Activated naive CD8-positive, alpha-beta T cell treated with anti-CD3 and anti-CD28 coated beads for 36 hours (primary cell): ENCODE measurements at places on chromosomes 1 and 21. TPM values are rescaled to one million over a fixed set of nuclear protein-coding genes. Genes with fewer than 3 reads are reported as not detected.

- no peak overlapping the region for H3K4me3 ChIP-seq
- H3K4me1 ChIP-seq: no peaks in the 10 kb centered on the region
- H3K36me3 ChIP-seq: no peaks in the 10 kb centered on the region
- no peak overlapping the region for H3K27ac ChIP-seq
These were observed 425.5 kb downstream of the NUF2 start for GRCh38 chr1:163747261-163747660.

GRCh38 chr1:58764294-58764978 lies 19.4 kb downstream of the JUN start:
- no peak overlapping the region for H3K4me3 ChIP-seq
- no peak overlapping the region for H3K27ac ChIP-seq
- H3K4me1 ChIP-seq: no peaks in the 10 kb centered on the region
- no peak for DNase-seq
- H3K36me3 ChIP-seq: no peaks in the 10 kb centered on the region

DNA sequence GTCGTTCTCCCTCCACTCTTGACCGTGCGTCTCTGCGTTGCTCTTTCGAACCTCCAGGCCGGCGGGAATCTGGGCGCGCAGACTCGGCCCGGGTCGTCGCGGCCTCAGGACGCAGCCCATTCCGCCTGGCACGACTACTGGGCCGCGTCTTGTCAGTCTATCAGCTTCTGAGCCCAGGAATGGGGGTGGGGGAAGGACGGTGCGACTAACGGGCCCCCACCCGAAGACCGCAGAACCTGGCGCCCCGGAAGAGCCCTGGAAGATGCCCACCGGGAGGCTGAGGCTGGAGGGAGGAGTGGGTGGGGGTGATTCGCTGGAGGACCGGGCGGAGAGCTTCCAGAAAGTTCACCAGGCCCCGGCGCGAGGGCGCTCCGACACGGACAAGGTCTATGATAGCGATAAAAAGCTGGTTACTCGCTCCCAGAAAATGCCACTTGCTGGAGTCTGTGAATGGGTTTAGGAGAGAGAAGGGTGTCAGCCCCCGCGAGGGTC lies 1.7 kb upstream of the DMRTA2 start:
- DNase-seq: no peak
- no peak overlapping the region for H3K27ac ChIP-seq
- peak overlapping the region; percentile 77 for H3K4me3 ChIP-seq
- H3K4me1 ChIP-seq: peaks cover 51% of the 10 kb centered on the region

- peaks cover 5% of the 10 kb centered on the region for H3K4me1 ChIP-seq
- peaks cover 9% of the 10 kb centered on the region for H3K27me3 ChIP-seq
- H3K27ac ChIP-seq: no peak overlapping the region
- H3K36me3 ChIP-seq: no peaks in the 10 kb centered on the region
- no peak for DNase-seq
These were observed 12.5 kb downstream of the RIMS3 start for GRCh38 chr1:40652979-40653378.

GRCh38 chr1:99277066-99277465 lies 12.8 kb downstream of the PLPPR4 start:
- H3K27me3 ChIP-seq: peaks cover 4% of the 10 kb centered on the region
- H3K36me3 ChIP-seq: no peaks in the 10 kb centered on the region
- H3K27ac ChIP-seq: no peak overlapping the region
- no peak overlapping the region for H3K4me3 ChIP-seq

GRCh38 chr1:230173187-230173975 lies 106.3 kb downstream of the GALNT2 start:
- no peak overlapping the region for H3K27ac ChIP-seq
- H3K36me3 ChIP-seq: peaks cover 8% of the 10 kb centered on the region
- no peak for DNase-seq
- H3K4me3 ChIP-seq: no peak overlapping the region

- H3K27ac ChIP-seq: no peak overlapping the region
- DNase-seq: no peak
- no peaks in the 10 kb centered on the region for H3K27me3 ChIP-seq
These were observed 35.5 kb upstream of the ZNF362 start for GRCh38 chr1:33220676-33221384.

DNA sequence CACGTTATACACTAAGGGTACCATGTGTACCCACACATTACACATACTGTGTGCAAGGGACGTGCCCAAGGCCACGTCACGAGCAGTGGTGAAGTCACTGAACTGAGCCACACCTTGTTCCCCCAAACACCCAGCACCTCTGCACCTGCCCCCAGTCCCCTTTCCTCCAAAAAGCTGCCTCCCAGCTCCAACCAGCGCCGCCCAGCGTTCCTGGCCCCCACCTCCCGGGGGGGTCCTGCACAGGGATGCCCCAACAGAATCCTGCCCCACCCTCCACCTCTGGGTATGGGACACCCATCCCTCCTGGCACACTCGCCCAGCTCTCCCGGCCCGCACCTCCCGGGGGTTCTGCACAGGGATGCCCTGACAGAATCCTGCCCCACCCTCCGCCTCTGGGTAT lies 54.1 kb downstream of the CHD5 start:
- no peak overlapping the region for H3K27ac ChIP-seq
- H3K4me3 ChIP-seq: no peak overlapping the region
- DNase-seq: no peak
- no peaks in the 10 kb centered on the region for H3K4me1 ChIP-seq
- H3K36me3 ChIP-seq: no peaks in the 10 kb centered on the region

- H3K27ac ChIP-seq: no peak overlapping the region
- H3K4me3 ChIP-seq: no peak overlapping the region
- H3K4me1 ChIP-seq: no peaks in the 10 kb centered on the region
- no peak for DNase-seq
- no peaks in the 10 kb centered on the region for H3K36me3 ChIP-seq
These were observed 62.3 kb downstream of the ARHGEF10L start for GRCh38 chr1:17601643-17602382.

GRCh38 chr21:41006636-41007035 lies 159.7 kb upstream of the DSCAM start:
- H3K36me3 ChIP-seq: no peaks in the 10 kb centered on the region
- no peak for DNase-seq
- no peaks in the 10 kb centered on the region for H3K4me1 ChIP-seq
- no peak overlapping the region for H3K27ac ChIP-seq
- peaks cover 7% of the 10 kb centered on the region for H3K27me3 ChIP-seq

- H3K4me3 ChIP-seq: no peak overlapping the region
- no peak for DNase-seq
- peaks cover 27% of the 10 kb centered on the region for H3K36me3 ChIP-seq
- no peaks in the 10 kb centered on the region for H3K27me3 ChIP-seq
- H3K4me1 ChIP-seq: peaks cover 67% of the 10 kb centered on the region
- H3K27ac ChIP-seq: no peak overlapping the region
These were observed 11.6 kb downstream of the SCAF4 start for GRCh38 chr21:31720330-31720729.

DNA sequence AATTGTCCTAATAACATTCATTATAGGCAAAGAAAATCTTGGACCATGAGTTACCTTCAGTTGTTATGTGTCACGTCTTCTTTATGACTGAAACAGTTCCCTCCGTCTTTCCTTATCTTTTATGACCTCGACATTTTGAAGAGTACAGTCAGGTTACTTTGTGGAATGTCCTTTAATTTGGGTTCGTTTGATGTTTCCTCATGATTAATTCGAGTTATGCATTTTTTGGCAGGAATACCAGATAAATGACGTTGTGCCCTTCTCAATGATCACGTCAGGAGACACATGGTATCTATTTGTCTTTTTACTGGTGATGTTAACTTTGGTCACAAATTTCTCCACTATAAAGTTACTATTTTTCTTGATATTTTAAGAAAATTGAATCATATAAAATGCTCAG lies 17.3 kb upstream of the KLF17 start:
- H3K27me3 ChIP-seq: peaks cover 14% of the 10 kb centered on the region
- no peak overlapping the region for H3K4me3 ChIP-seq
- no peaks in the 10 kb centered on the region for H3K36me3 ChIP-seq

DNA sequence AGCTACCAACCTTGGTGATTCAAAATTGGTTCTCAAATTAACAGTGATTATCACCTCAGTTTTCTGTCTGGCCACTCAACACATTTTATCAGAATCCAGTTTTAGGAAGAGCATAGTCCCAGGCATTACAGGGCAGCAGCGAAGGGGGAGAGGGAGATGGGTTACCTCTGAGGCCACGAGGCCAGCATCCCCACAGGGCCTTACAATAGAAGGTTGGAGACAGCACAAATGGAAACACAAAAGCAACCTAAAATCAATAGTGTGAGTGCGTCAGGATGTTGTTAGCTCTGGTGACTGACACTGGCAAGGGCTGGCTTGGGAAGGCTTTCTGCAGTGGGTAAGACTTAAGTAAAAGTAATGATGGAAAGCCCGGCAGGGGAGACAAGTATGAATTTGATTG lies 79.5 kb downstream of the JAK1 start:
- H3K4me3 ChIP-seq: no peak overlapping the region
- H3K36me3 ChIP-seq: peaks cover 15% of the 10 kb centered on the region
- no peaks in the 10 kb centered on the region for H3K27me3 ChIP-seq
- H3K4me1 ChIP-seq: peaks cover 67% of the 10 kb centered on the region

DNA sequence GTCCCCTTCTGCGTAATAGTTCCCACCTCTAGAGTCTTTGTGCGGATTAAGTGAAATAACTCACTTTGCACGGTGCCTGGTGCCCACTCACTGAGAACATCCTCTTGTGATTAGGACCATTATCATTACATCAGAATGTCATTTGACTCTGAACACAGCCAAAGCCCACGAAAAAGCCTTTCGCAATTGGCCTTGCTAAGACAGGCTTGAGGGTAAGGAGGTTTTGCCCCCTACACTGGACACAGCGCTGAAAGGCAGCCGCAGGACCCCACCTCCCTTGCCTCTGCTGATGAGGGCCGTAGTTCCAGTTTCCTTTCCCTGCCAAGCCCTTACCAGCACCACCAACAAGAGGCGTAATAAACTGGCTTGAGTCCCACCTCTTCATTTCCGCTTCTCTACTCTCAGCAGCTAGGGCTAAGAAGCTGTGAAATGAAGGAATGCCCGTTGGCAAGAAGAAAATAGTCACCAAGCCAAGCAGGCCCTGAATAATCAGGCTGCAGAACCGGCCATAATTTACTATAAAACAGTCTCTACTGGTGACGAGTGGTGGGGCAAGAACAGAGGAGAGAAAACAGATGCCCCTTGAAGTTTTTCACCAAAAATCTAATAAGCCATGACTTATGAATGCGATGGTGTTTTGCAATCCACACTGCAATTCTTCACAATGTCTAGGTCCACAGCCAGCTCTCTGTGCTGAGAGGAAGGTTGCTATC lies 53.1 kb downstream of the SH3GLB1 start:
- no peak for DNase-seq
- H3K4me3 ChIP-seq: no peak overlapping the region
- no peaks in the 10 kb centered on the region for H3K36me3 ChIP-seq
- H3K27me3 ChIP-seq: no peaks in the 10 kb centered on the region

DNA sequence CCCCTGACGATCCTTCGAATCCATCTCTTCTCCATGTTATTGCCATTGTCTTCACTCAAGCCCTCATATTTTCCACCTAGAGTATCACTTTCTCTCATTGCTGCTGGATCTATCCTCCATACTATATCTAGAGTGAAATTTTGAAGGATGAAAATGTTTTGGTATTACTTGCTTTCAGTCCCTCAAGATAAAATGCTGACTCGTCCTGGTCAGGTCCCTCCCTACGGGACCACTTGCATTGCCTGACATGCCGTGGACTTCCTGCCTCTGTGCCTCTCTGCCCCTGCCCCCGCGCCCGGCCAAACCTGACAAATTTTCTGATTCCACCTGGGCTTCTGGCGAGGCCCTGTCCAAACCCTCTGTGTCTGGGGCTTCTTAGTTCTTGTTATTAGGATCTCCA lies 23.6 kb downstream of the SPATA46 start:
- H3K36me3 ChIP-seq: no peaks in the 10 kb centered on the region
- H3K4me1 ChIP-seq: no peaks in the 10 kb centered on the region
- H3K27ac ChIP-seq: no peak overlapping the region
- no peak for DNase-seq

DNA sequence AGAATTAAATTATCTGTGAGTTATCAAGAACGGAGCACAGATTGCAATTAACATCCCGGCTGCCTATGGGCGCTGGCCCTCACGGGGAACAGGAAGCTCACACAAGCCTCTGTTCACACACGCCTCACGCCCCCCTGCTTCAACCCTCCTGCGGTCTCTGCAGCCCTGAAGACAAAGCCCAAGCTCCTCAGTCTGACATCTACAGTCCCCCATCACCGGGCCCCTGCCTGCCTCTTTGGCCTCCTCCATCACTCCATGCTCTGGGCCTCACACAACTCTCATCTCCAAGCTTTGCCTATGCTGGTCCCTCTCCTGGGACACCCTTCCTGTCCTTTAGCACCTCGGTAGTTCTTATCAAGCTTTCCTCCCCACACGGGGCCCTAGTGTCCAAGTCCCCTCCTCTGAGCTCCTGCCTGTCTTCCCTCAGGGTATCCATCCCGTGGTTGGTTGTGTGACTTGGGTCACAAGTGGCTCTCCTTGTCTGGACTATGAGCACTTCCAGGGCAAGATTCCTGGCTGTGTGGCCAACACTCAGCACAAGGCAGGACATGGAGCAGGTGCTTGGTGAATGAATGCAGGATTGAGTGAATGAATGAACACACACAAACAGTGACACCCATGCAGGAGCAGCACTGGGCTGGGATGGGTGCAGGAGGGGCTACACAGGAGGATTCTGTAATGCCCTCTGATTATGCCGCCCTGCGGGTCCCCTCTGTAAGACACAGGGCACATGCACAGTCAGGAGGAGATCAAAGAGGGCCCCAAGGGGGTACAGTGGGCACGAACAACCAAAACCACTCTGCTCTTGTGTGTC lies 116.1 kb downstream of the DMRTB1 start:
- no peak overlapping the region for H3K4me3 ChIP-seq
- H3K4me1 ChIP-seq: peaks cover 3% of the 10 kb centered on the region
- H3K27me3 ChIP-seq: peaks cover 4% of the 10 kb centered on the region

GRCh38 chr1:41354956-41355355 lies 6.3 kb upstream of the FOXO6 start:
- no peak overlapping the region for H3K4me3 ChIP-seq
- peaks cover 3% of the 10 kb centered on the region for H3K4me1 ChIP-seq
- H3K27me3 ChIP-seq: peaks cover 18% of the 10 kb centered on the region
- no peak overlapping the region for H3K27ac ChIP-seq
- no peak for DNase-seq
- H3K36me3 ChIP-seq: no peaks in the 10 kb centered on the region

DNA sequence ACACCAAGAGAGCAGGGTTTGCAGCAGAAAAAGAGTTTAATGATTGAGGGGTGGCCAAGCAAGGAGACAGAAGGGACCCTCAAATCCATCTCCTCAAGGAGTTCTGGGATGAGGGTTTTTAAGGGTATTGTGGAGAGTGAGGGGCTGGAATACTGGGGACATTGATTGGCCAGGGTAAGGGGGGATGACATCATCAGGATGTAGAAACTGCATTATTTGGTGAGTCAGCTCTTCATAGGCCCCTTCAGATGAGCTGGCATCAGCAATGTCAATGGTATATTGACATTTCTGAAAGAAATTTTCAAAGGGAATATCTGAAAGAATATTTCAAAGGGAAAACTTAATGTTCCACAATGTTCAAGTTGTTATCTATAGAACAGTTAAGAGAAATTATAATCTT lies 168.1 kb upstream of the SNX7 start:
- no peak overlapping the region for H3K4me3 ChIP-seq
- no peaks in the 10 kb centered on the region for H3K36me3 ChIP-seq
- H3K27me3 ChIP-seq: no peaks in the 10 kb centered on the region

The SYNC gene
- total RNA-seq: not detected

The SIK1 gene
- total RNA-seq: 9.0 TPM

The FBLIM1 gene
- total RNA-seq: not detected

The HSD3B2 gene
- not detected for total RNA-seq

The SPRR1A gene
- total RNA-seq: not detected

The HFM1 gene
- 0.10 TPM for total RNA-seq

The GATAD2B gene
- 53.1 TPM for total RNA-seq

The SPRR2E gene
- total RNA-seq: not detected
